ENCODE measurements at places on chromosomes 12 and 14.

- DNase-seq, result no peak
These were observed 6.0 kb downstream of the P3H3 start for GRCh38 chr12:6834254-6834653.

DNA sequence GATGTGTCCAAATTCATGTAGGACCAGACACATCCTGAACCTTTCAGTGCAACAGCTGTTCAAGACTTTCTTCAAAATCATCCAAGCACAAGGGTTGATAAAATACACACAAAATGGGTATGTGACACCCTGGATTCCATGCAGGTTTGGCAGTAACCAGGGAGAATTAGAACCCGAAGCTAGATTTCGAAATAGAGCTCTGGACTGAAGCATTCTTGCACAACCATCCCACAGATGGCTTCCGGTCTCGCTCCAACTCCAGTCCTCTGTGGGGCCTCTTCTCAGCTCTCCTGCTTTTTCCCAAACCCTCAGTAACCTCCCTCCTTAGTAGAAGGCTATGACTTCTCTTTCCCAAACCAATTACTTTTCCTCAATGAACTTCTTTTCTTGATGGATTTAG lies 171.3 kb downstream of the TTC7B start:
- DNase-seq, result no peak

- DNase-seq, result no peak
These were observed 15.8 kb downstream of the KRT7 start for GRCh38 chr12:52248541-52249461.

DNA sequence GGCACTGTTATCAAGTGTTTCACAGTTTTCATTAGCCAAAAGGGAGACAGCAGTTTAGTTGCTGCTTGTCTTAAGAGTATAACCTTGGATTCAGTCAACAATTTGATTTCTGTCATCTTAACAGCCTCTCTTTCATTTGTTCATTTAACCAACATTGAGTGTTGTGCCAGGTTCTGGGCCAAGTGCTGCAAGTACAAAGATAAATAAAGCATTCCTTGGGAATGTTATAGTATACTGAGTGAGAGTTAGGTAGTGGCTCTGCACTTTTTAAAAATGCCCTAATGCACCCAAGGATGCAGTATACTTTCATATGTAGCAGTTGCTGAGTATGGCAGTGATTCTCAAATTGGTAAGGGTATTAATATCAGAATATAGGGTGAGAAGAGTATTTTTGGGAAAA lies 15.4 kb downstream of the APAF1 start:
- DNase-seq, result no peak

DNA sequence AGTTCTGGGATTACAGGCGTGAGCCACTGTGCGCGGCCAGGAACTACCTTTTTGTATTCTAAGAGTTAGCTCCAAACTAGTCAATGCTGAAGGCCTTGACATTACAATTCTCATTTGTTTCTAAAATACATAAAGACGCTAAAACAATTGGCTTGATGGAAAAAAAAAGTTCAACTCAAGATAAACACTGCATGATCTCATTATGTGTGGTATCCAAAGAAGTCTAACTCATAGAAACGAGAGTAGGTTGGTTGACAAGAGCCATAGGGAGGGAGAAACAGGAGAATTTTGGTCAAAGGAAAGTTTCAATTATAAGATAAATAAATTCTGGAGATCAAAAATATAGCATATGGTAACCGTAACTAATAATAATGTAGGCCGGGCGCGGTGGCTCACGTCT lies 20.0 kb upstream of the RNF34 start:
- no peak for DNase-seq

Measured in COLO829 (cell line).